ENCODE measurements at places on chromosomes 5 and 9.

DNA sequence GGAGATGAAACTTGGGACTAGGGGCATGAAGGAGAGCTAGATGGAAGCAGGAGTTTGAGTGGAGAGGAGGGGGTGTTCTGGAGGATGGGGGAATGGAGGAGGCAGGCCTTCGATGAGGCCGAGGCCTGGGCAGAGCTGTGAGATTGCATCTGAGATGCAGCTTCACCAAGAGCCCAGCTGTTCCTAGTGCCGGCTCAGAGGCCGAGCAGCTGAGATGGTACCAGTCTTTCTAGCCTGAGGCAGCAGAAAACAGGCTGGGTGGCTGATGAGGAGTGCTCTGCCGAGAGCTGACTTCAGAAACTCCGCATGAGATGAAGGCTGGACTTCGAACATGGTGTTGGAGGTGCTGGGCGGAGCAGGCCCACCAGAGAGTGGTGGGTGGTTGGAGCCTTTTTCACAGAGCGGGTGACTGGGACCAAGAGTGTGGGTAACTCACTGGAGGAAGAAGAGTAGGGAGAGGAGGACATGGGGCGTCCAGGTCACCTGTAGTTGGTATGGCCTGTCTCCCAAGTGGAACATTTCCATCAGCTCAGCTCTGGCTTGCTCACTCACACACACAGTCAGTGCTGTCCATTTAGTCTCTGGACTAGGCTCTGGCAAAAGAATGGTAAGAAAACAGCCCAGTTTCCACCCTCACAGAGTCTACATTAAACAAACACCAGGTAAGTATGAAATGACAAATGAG lies 54.7 kb downstream of the TMOD1 start:
- DNase-seq = no peak

DNA sequence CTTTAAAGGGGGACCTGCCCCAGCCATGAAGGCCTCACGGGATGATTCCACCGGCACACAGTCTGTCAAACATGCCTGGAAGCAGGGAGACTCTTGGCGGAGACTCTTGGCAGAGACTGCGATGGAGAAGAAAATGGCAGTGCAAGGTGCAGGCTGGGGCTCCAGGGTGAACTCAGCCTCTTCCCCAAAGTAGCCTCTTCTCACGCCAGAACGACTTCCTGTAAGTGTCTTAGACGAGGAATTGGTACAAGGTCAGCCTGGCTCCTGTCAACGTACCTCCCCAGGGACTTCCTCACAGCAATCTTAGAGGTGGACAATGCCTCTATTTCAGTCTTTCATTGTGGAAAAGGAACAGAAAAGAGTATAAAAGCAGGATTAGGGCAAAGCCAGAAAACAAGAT lies 109.3 kb downstream of the UGCG start:
- no peak for DNase-seq

DNA sequence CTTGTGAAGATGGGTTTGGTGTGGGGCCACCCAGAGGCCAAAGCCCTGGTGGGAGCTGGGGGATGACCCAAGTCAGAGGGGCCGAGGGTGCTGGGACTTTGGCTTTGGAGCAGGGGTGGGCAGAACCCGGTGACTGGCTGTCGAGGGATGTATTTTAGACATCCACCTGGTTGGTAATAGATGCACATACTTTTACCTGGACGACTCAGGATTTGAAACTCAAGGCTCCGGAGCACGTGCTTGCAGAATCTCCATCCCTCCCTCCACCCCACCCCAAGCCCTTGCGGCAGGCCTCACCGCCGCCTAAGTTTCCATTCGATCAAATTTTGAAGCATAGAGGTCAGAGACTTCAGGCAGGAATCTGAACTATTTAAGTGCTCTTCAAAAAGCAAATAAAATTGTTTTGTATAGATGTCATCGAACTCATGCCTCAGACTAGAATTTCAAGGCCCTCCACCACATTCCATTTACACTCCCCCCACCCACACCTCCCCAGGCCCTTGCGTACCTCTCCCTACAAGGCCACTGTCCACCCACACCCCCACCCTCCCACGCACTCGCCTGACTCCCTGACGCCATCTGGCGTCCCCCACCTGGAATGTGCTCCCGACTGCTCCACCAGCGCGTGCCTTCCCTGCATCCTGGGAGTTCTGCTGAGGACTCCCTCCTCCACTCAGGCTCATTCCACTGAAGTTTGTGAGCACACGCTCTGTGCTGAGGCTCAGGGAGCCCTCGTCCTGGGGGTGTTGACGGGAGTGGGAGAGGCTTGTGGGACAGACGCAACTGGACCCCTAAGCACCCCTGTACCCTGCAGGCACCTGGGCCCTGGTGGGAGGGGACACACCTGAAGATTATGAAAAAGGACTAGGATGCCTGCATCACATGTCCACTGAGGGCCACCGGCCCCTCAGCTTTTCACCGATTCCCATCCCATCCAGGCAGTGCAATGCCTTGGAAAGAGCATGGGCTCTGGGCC lies 56.4 kb upstream of the RPL26L1 start:
- DNase-seq = no peak

DNA sequence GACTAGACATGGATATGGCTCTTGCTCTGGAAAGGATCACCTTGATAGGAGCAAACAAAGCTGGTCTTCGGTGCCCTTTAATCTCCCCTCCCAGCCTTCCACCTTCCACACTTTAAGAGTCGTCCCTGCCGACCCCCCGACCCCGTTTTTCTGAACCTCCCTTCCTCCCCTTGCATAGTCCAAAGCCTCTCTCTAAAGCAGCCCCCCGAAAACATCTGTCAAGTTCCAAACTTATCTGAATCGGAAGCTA lies 423 bp upstream of the NUP214 start:
- no peak for DNase-seq

GRCh38 chr9:107153336-107153735 lies 129.7 kb upstream of the RAD23B start:
- no peak for DNase-seq

GRCh38 chr5:38422622-38423021 lies 133.8 kb downstream of the LIFR start:
- DNase-seq = no peak

Data from stimulated activated CD4-positive, alpha-beta T cell treated with anti-CD3 and anti-CD28 coated beads, Interleukin-1b, Interleukin-23, amount 100 ng/mL, for 1 hour (primary cell).